ENCODE measurements at places on chromosomes 11 and 22.
A peak's percentile ranks its signal among the peaks of the same experiment; 100 is the strongest.

DNA sequence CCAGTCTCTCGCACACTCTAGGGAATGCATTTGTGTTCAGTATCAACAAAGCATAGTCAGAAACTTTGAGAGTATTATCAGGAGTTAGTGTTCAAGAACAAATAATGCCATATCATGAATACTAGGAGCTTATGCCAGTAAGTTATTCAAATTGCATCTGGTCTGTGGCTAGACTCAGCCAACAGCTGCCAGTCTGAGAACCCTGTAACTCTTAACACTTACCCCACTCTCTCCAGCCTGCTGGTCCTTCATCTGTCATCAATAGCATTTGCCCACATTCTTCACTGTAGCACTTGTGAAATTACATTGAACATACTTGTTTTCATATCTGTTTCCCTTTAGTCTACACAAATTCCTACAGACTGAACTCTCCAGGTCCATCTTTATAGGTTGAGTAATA is 1157.5 kb upstream of the RAG2 start:
- no peak for DNase-seq

- DNase-seq = no peak
Observed at GRCh38 chr22:48836673-48837340, 990.9 kb downstream of the BRD1 start.

GRCh38 chr11:68007498-68008380 is 2.4 kb upstream of the ALDH3B1 start:
- no peak for DNase-seq

DNA sequence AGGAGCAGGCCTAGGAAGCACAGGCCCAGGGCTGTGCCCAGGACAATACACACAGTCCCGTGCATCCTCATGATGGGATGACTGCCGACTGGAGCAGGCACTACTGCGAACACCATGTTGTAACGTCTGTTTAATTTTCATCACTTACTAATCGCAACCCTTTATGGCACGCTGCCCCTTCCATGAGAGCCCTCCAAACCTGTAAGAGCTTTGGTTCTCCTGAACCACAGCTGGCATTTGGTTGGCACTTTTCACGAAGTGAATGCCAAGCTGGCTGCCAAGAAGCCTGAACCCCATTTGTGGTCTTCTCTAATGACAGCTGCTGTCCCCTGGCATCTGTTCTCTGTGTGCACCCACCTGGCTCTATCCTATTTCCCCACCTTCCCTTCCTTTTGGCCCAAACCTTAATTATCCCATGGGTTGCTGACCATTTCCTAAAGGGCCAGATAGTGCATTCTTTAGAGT is 36.5 kb downstream of the APOL1 start:
- DNase-seq = no peak

DNA sequence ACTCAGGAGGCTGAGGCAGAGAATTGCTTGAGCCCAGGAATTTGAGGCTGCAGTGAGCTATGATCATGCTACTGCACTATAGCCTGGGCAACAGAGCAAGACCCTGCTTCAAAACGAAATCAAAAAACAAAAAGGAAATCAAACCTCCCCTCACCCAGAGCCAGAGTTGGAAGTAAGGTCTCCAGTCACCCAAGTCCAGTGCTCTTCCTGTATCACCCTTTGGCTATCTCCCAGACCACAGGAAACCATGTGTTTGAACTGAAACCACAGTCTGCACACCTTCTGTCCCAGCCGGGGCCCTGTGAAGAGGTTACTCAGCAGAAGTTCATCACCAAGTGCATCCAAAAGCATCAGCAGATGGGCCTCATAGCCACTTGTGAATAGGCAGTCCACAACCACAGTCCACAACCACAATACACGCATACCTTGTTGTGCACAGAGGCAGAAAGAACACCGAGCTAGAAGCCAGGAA is 4.6 kb downstream of the MYH9 start:
- DNase-seq = no peak

- DNase-seq = peak; percentile 67
Observed at GRCh38 chr11:76208438-76209374, 2.4 kb upstream of the WNT11 start.

GRCh38 chr11:6843670-6844069 is 1.8 kb upstream of the OR10A5 start:
- no peak for DNase-seq

DNA sequence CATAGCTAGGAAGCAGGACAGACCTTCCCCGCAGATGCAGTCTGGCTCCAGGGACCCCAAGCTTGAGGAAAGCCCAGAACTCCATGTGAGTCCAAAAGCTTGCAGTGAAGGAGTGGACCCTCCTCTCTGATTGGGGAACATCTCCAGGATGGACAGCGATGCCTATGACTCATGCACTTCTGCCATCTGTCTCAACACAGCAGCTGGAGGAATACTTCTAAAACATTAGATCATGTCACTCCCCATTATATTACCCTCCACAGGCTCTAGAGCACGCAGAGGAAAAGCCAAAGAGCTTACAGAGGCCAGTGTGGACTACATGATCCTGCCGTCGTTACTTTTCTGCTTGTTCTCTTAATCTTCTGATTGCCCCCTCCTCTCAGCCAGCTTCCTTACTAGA is 605.7 kb downstream of the INSC start:
- no peak for DNase-seq

- no peak for DNase-seq
Observed at GRCh38 chr11:32088117-32088941, 2.5 kb upstream of the RCN1 start.

GRCh38 chr11:115885535-115886421 is 381.6 kb upstream of the CADM1 start:
- no peak for DNase-seq

DNA sequence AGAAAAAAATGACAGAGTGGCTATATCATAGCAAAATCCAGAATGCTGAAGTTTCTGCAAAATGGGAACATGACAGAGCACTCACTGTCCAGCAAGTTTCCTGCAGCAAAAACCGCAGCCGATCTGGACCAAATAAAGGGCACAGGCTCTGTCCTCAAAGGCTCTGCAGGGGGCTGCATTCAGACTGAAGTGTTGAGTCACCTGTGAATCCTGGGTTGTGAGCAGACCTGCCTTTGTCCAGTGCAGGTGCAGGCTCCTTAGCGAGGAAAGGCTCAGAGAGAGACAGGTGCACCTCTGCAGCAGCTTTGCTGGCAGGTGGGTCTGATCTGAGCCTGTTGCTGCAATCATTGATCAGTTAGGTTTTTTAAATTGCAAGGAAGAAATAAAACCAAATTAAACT is 29.3 kb upstream of the NFAM1 start:
- DNase-seq = no peak

DNA sequence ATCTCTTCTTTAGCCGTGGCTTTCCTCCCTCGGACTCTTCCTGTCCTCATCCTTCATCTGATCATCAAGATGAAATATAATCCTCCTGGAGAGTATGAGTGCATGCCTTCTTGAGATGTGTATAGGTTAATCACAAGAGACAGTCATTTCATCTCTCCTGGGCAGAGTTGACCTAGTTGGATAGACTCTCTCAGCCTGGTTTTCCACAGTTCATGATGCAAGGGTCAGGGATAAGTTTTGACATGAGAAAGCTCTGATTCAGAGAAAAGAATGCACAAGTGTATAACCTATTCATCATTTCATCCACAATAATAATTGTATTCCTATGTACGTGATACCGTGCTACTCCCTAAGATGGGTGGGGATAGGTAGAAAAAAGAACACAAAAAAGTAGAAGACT is 33.2 kb upstream of the CCDC90B start:
- no peak for DNase-seq

DNA sequence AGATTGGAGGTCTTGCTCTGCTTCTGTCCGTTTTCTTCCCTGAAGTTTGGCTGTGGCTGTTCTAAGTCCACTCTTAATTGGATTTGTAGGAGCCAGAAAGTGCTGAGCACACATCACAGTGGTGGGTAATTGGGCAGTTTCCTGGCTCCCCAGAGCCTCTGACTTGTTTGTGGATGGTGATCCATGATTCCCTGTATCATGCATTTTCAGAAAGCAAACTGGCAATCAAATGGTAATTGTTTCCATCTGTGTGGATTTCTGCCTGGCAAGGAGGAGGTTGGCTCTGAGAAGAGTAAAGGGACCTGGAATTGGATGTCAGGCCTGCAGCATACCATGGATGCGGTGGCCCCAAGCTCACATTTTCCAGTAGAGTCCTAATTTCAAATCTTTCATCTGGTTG is 49.5 kb downstream of the PPFIBP2 start:
- DNase-seq = no peak

GRCh38 chr11:67389477-67389876 is 2.3 kb upstream of the RAD9A start:
- no peak for DNase-seq

DNA sequence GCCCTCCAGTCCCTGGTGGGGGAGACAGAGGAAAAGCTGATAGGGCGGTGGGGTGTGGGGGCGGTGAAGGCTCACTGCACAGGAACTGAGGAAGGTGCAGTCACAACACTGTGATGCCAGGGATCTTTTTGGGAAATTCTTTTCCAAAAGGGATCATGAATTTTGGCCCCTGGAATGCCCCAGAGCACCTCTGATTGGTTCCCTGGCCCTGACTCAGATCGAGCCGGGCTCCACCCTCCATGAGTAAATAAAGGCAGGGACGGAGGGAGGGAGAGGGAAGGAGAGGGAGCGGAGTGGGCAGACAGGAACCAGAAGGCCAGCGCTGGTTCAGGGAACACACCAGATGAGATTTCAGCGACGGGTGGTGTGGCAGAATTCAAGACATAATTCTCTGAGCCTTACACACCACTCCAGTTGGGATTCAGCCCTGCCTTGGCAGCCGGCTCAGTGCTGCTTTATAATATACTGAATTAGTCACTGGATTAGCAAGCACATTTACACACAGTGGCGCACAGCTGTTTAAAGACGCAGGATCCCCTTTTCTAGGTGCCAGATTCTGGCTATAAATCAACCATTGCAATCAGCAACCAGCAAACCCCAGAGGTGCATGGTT is 80.3 kb downstream of the ETS1 start:
- peak; percentile 26 for DNase-seq

- DNase-seq = no peak
Observed at GRCh38 chr22:39526736-39527171, 5.8 kb downstream of the RPS19BP1 start.

DNA sequence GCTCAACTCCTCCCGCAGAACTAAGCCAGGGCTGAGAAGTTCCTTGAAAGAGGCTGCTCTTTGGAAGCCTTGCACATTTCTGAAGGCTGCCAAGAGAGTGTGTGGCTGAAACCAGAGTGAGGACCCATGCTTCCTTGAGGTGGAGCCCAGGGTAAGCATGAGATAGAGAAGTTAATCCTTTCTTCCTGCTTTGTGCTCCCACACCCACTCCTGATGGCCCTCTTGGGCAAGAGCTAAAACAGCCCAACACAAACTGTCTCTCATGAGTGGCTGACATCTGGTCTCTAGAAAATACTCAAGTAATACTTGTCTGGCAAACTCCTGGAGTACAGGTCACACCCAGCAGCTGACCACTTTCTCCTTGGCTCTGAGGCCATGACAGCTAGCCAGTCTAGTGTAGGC is 523.7 kb downstream of the INSC start:
- no peak for DNase-seq

GRCh38 chr11:12617632-12618031 is 56.6 kb upstream of the TEAD1 start:
- no peak for DNase-seq

- no peak for DNase-seq
Observed at GRCh38 chr11:35483131-35483820, 42.1 kb downstream of the PAMR1 start.

DNA sequence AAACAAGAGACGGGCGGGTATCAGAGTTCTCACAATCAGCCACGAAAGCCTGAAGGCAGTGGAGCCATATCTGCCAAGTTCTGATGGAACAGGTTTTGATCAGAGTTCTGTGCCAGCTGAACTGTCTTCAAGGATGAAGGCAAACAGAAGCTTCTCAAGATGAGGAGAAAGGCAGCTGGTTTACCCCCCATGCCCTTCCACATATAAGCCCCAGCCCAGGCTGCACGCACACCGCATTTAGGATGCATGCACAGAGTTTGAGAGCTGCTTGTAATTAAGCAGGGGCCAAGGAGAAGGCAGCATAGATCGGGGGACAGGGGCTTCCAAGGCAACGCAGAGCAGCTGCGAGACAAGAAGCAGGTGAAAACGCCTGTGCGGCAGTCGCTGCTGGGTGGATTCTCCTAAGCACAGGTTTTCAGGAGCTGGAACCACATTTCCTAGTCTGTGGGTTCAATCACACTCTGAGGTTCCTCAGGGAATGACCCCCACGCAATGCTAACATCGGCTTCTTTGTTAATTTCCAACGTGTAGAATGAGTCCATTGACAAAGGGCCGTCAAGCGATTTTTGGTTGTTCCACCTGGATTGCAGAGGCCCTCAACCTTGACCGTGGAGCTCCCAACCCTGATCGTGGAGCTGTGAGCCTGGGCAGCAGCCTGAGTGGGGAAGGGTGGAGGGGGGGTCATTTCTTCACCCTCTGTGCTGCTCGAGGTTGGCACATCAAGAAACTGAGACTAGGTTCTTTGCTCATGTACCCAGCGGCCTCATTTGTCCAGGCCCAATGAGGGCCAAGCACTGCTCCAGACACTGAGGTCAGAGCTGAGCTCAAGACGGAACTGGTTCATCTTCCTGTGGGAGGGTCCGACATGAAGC is 81.7 kb upstream of the SHISAL1 start:
- DNase-seq = no peak

- DNase-seq = no peak
Observed at GRCh38 chr11:62860835-62861563, 19.7 kb upstream of the SLC3A2 start.

DNA sequence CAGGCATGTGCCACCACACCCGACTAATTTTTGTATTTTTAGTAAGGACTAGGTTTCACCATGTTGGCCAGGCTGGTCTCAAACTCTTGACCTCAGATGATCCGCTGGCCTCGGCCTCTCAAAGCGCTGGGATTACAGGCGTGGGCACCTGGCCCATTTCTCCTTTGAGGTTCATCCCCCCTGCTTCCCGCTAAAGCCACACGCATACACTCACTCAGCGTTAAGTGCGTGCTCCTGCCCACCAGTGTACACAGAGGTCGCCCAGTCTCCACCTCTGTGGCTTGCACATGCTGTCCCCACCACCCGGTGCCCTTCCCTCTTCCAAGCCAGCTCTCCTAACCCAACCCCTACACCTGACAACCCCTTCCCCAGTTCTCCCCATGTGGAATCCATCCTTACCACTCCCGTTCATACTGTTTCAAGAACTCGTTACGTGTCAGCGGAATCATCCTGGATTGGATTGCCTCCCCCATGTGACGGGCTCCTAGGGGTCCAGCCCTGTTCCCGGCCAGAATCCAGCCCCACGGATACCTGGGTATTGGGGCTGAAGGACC is 15.7 kb upstream of the CYTH4 start:
- no peak for DNase-seq

DNA sequence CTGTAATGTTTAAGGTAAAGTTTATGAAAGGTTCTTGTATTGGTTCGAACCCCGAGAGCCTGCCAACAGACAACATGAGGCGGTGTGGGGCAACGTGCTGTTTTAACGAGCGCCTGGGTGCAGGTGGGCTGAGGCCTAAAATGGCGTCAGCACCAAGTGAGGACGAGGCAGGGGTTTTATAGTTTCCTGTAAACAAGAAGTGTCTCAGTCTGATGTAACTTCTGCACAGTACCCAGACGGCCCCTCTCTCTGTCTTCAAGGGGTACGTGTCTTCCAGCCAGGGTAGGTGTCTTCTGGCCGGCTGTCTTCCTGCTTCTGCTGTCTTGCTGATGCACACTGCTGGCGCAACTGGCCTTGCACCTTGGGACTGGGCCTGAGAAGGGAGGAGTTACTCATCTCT is 2.7 kb downstream of the PPFIBP2 start:
- DNase-seq = no peak

- no peak for DNase-seq
Observed at GRCh38 chr11:1238767-1239595, 16.1 kb downstream of the MUC5B start.

- no peak for DNase-seq
Observed at GRCh38 chr22:25696763-25697162, 45.2 kb upstream of the MYO18B start.
